Stomach (tissue), 19 donors: ENCODE measurements at places on chromosomes 7 and 10. TPM values are rescaled to one million over a fixed set of nuclear protein-coding genes. Genes with fewer than 3 reads are reported as not detected.

- peaks cover 46% of the 10 kb centered on the region for H3K4me1 ChIP-seq
- no peak overlapping the region for H3K4me3 ChIP-seq
- H3K36me3 ChIP-seq, result no peaks in the 10 kb centered on the region
- H3K27ac ChIP-seq, result no peak overlapping the region
- H3K27me3 ChIP-seq, result no peaks in the 10 kb centered on the region
Observed at GRCh38 chr7:133050200-133050995, 31.5 kb downstream of the CHCHD3 start.

DNA sequence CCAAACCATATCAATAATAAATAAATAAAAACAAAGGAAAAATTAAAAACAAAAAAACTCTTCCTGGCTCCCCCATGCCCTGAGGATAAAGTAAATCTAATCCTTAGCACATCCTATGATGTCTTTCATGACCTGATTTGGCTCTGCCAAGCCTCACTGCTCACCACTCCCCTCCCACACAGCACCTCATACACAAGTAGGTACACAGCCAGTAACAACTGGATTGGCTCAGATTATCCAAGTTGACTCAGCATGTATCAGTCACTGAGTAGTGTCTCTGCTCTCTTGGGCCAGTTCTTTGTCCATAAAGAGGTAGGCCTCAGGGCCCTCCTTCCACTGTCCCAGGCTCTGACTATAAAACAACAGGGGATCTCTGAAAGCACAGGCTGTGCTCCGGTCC, 99.6 kb downstream of the STRA8 start:
- no peaks in the 10 kb centered on the region for H3K36me3 ChIP-seq
- peaks cover 12% of the 10 kb centered on the region for H3K4me1 ChIP-seq

- no peaks in the 10 kb centered on the region for H3K4me1 ChIP-seq
- DNase-seq, result no peak
- no peaks in the 10 kb centered on the region for H3K27me3 ChIP-seq
- no peak overlapping the region for H3K27ac ChIP-seq
- no peaks in the 10 kb centered on the region for H3K36me3 ChIP-seq
Observed at GRCh38 chr10:76291175-76291574, 859.8 kb downstream of the LRMDA start.

The HERC4 gene
- 5.8 TPM for total RNA-seq

DNA sequence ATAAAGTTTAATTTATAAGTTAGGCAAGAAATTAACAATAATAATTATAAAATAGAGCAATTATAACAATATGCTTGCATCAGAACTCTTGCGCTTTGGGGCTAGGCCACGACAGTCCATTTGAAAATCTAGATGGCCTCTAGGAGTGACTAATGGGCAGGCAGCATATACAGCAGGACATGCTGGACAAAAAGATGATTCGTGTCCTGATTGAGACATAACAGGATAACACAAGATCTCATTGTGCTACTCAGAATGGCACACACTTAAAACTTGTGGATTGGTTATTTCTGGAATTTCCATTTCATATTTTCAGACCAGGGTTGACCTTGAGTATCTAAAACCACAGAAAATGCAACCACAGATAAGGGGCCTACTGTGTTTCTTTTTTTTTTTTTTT, 27.5 kb downstream of the CTNNA3 start:
- no peaks in the 10 kb centered on the region for H3K27me3 ChIP-seq
- no peak overlapping the region for H3K27ac ChIP-seq
- no peak for DNase-seq
- H3K4me3 ChIP-seq, result no peak overlapping the region

DNA sequence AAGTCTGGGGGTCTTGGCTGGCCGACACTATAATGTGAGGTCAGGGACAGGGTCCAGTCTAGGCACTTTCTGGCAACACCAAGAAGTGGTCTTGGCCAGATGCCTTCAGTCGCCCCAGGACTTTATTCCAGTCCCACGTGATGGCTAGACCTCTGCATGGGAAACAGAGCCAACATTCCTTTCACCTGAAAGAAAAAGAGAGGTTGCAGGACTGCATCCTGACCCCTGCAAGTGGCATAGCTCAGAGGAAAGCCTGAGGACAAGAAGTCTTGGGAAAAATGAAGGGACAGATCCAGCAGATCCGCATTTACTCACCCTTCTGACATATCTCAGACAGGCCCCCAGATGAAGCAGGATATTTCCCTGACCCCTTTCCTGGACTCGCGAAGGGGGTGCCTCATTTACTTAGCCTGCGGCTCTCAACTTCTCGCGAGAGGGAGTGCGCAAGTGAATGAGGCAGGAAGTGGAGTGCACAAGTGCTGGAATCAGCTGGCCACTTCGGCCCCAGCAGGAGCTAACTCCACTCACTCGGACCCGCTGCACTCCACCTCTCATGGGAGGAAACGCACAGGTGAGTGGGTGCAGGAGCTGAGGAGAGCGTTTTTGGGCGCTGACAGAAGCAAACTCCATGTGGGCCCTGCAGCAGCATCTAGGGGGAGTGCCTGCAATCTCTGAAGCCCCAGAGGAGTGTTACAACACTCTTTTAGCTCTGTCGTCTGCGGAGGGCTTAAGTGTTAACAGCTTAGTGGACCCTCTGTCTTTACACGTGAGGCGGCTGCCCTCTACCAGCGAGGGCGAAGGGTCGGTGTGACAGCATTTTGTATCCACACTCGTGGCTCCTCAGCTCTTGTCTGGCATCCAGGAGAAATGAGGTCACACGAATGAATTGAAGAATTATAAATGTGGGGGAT, 916.2 kb upstream of the GHITM start:
- DNase-seq, result no peak
- no peak overlapping the region for H3K27ac ChIP-seq
- no peaks in the 10 kb centered on the region for H3K27me3 ChIP-seq
- no peak overlapping the region for H3K4me3 ChIP-seq
- H3K4me1 ChIP-seq, result no peaks in the 10 kb centered on the region
- H3K36me3 ChIP-seq, result no peaks in the 10 kb centered on the region

DNA sequence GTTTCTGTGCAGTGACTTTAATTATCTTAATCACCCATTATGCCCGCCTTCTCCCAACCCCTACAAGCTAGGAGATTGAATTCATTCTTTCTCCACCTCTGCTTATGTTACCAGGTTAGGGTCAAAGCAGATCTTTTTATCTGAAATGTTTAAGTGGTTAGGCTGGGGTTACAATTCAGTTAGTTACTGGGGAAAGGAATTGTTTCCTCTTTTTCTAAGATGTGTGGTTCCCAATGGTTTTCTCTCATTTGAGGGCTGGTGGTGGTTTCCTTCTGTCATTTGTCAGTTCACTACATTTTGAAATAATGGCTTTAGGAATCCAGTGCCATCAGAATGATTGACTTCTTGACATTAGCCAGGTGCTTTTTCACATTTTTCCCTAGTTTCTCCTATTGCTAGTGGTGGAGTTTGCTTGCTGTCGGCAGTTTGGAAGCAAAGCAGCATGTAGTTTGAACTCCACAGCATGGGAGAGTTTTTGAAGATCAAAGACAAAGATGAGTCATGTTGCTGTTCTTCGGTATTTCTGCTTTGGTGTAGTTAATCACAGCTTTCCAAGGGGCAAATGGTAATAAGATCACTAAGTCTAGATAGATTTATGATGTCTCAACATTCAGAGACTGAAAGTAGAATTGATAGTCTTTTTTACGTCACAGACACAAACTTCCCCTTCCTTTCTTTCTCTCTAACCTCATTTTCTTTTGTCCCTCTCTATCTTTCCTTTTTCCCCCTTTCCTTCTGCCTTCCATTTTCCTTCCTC, 168.2 kb downstream of the SND1 start:
- H3K4me3 ChIP-seq, result no peak overlapping the region
- H3K27ac ChIP-seq, result no peak overlapping the region
- H3K27me3 ChIP-seq, result no peaks in the 10 kb centered on the region
- DNase-seq, result no peak
- no peaks in the 10 kb centered on the region for H3K36me3 ChIP-seq
- peaks cover 54% of the 10 kb centered on the region for H3K4me1 ChIP-seq

GRCh38 chr10:49071160-49071761, 44.1 kb downstream of the VSTM4 start:
- no peak overlapping the region for H3K4me3 ChIP-seq
- H3K36me3 ChIP-seq, result peaks cover 7% of the 10 kb centered on the region

GRCh38 chr7:84781838-84782237, 405.0 kb downstream of the SEMA3D start:
- no peaks in the 10 kb centered on the region for H3K36me3 ChIP-seq
- DNase-seq, result no peak
- H3K4me1 ChIP-seq, result no peaks in the 10 kb centered on the region

GRCh38 chr7:110356438-110356837, 734.5 kb upstream of the LRRN3 start:
- no peaks in the 10 kb centered on the region for H3K4me1 ChIP-seq
- no peak overlapping the region for H3K27ac ChIP-seq
- no peak overlapping the region for H3K4me3 ChIP-seq
- H3K27me3 ChIP-seq, result no peaks in the 10 kb centered on the region
- H3K36me3 ChIP-seq, result no peaks in the 10 kb centered on the region

DNA sequence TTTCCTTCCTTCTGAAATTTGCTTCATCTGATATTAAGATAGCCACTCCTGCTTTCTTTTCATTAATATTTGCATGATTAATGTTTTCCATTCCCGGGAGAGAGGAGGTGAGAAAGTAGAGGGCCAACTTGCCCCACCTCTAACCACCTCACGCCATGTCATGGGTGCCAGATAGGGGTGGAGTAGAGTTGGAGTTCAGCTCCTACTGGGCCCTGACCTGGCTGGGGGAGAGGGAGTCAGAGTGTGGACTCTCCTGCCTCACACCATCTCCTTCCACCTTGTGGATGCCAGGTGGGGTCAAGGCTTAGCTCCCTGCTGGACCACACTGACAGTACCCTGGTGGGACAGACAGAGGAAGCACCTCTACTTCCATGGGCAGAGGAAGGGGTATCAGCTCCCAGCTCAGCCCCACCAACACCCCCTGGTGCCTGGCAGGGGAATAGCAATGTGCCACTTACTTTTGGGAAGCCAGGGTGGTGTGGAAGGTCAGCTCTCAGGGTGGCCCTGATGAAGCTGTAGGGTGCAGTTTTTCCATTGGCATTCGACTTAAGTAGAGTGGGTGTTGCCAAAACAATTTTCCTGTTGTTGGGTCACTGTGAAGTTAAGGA, 28.0 kb downstream of the CHST12 start:
- H3K27me3 ChIP-seq, result no peaks in the 10 kb centered on the region
- no peak overlapping the region for H3K27ac ChIP-seq
- H3K4me1 ChIP-seq, result no peaks in the 10 kb centered on the region
- H3K4me3 ChIP-seq, result no peak overlapping the region
- H3K36me3 ChIP-seq, result peaks cover 42% of the 10 kb centered on the region

DNA sequence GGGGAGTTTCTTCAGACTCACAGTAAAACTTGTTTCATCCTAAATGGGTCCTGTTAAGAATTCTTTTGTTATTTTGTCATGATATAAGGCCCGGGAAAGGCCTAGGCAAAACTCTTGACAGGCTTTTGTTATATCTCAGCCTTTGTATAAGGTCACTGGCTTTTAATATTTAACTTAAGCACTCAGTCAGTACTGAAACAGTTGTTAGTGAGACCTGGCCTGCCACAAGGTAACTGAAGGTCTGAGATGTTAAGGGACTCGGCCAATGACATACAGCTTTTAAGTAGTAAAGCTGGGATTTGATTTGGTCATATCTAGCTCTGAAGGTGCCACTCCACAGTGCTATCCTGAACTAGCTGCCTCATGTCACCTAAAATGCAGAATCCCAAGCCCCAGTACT, 57.2 kb upstream of the STEAP4 start:
- H3K27ac ChIP-seq, result no peak overlapping the region
- H3K36me3 ChIP-seq, result no peaks in the 10 kb centered on the region
- H3K4me3 ChIP-seq, result no peak overlapping the region
- no peaks in the 10 kb centered on the region for H3K27me3 ChIP-seq

- H3K27ac ChIP-seq, result no peak overlapping the region
- H3K27me3 ChIP-seq, result peaks cover 20% of the 10 kb centered on the region
- no peak overlapping the region for H3K4me3 ChIP-seq
Observed at GRCh38 chr10:21171197-21171935, 274.3 kb upstream of the NEBL start.

DNA sequence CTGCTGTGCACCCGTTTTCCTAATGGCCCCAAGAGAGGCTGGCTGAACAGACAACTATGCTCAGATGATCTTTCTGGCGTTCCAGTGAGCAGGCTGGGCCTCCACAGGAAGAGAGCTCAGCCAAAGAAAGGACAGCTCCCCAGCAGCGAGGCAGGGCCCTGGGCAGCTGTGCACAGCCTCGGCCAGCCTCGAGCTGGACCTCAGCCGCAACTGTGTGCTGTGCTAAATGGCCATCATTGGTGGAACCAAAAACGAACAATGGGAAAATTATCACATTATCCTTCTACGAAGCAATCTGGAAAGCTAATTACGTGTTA, 97.5 kb downstream of the CTBP2 start:
- no peak overlapping the region for H3K27ac ChIP-seq
- H3K36me3 ChIP-seq, result peaks cover 8% of the 10 kb centered on the region
- peaks cover 72% of the 10 kb centered on the region for H3K4me1 ChIP-seq
- H3K4me3 ChIP-seq, result no peak overlapping the region

The ATOH7 gene
- total RNA-seq, result not detected

The PRLHR gene
- total RNA-seq, result not detected

DNA sequence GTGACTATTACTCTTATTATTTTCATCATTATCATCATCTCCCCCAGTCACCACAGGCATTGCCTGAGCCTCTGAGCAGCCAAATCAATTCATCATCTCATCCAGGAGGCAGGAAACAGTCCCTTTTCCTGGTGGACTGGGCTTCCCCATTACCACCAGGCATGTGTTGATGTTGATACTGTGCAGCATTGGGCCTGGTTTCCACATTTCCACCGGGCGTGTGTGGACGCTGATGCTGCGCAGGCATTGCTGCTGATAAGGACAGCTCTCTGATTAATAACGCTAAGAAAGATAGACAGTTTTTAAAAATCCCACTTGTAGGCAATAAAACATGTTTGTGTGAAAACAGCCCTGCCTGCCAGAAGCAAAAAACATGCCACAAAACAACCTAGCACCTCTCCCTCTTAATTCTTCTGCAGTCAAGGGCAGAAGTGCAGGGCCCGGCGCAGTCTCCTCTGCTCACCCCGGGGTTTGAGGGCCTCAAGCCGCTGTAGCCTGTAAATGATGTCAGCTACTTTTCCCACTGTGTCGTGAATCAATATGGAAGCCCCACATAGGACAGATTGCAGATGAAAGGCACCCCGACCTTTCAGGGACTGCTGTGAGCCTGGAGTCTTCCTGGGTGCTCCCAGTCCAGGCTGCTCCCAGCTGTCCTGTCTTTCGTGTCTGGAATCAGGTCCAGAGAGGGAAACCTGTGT, 216.0 kb downstream of the WDR37 start:
- no peaks in the 10 kb centered on the region for H3K4me1 ChIP-seq
- H3K27me3 ChIP-seq, result no peaks in the 10 kb centered on the region
- DNase-seq, result no peak
- no peak overlapping the region for H3K27ac ChIP-seq
- no peak overlapping the region for H3K4me3 ChIP-seq
- H3K36me3 ChIP-seq, result no peaks in the 10 kb centered on the region

GRCh38 chr7:96430356-96430755, 108.5 kb upstream of the SLC25A13 start:
- H3K27me3 ChIP-seq, result no peaks in the 10 kb centered on the region
- DNase-seq, result no peak
- no peak overlapping the region for H3K27ac ChIP-seq

The ANKRD61 gene
- total RNA-seq, result not detected

- H3K4me1 ChIP-seq, result peaks cover 14% of the 10 kb centered on the region
- H3K36me3 ChIP-seq, result no peaks in the 10 kb centered on the region
- no peak for DNase-seq
- H3K4me3 ChIP-seq, result no peak overlapping the region
Observed at GRCh38 chr7:139118234-139118804, 8.8 kb upstream of the ZC3HAV1 start.

The HOXA7 gene
- total RNA-seq, result 1.1 TPM

GRCh38 chr10:86960003-86960862, 1.8 kb downstream of the SNCG start:
- peak overlapping the region; percentile 77 for H3K27ac ChIP-seq
- peaks cover 41% of the 10 kb centered on the region for H3K4me1 ChIP-seq
- DNase-seq, result no peak
